ENCODE measurements at places on chromosomes 1 and 21. TPM values are rescaled to one million over a fixed set of nuclear protein-coding genes. Genes with fewer than 3 reads are reported as not detected.

The DIO1 gene
- total RNA-seq = 0.41 TPM

The RBM34 gene
- total RNA-seq = 101 TPM

The EFCAB14 gene
- 57.8 TPM for total RNA-seq

DNA sequence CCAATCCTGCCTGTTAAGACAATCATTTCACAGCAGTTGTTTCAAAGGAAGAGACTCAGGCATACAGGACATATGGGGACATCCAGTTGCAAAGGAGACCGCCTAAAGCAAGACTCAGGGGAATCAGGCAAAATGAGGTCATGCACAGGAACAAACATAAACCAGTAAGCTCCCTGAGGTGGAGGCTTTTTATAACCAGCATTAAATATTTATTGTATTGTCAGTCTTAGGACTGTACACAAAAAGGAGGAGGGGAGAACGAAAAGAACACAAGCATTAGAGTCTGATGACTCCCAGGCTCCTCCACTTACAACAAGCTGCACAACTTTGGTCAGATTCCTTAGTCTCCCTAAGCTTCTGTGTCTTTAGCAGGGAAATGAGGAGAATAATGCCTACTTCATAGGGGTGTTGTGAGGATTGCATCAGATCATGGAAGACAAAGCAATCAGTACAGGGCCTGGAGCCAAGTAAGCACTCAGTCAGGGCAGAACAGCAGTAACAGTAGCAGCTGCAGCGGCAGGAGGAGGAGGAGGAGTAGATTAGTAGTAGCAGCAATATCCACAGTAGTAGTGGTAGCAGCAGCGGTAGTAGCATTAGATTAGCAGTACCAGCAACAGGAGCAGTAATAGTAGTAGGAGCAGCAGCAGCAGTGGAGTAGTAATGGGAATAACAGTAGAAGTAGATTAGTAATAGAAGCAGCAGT, 54.2 kb upstream of the SPATA6 start:
- no peak for DNase-seq

DNA sequence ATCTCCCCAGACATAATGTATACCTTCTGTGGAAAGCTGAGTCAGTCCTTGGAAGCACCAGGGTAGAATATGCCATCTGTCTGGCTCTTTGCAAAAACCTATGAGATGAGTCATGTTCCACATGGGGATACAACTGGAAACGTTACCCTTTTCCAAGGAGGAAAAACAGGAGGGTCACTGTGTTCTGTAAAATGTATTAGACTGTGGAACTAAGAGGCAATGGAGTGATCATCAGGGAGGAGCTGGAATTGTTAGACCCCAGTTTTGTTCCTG, 16.1 kb upstream of the PSMD4 start:
- no peak for DNase-seq
